ENCODE measurements at places on chromosomes 4 and X. TPM values are rescaled to one million over a fixed set of nuclear protein-coding genes. Genes with fewer than 3 reads are reported as not detected.

The ETDA gene
- not detected for total RNA-seq

The LGI2 gene
- not detected for total RNA-seq

The NMU gene
- not detected for total RNA-seq

DNA sequence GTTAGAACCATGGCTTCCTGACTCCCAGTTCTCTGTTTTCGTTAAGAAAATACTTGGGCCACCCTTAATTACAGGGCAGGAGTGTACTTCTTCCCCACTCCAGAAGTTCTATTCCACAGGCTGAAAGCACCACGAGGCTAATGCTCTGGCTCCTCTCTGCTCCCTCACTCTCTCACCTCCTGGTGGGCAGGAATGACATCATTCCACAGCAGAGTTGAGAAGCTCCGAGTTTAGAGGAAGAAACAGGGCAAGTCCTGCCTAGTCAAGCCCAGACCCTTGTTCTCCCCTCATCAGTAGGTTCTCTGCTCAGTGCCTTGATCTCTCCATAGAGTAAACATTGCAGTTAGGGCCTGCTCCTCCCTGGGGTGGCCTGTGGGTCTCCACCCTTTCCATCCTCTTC, 343.8 kb upstream of the CLNK start:
- H3K36me3 ChIP-seq, result no peaks in the 10 kb centered on the region
- H3K4me1 ChIP-seq, result no peaks in the 10 kb centered on the region
- DNase-seq, result no peak
- H3K4me3 ChIP-seq, result no peak overlapping the region
- no peaks in the 10 kb centered on the region for H3K27me3 ChIP-seq
- H3K27ac ChIP-seq, result no peak overlapping the region

- H3K4me1 ChIP-seq, result peaks cover 28% of the 10 kb centered on the region
- H3K36me3 ChIP-seq, result no peaks in the 10 kb centered on the region
- H3K4me3 ChIP-seq, result peak overlapping the region; percentile 99
- H3K27ac ChIP-seq, result peak overlapping the region; percentile 96
- H3K27me3 ChIP-seq, result no peaks in the 10 kb centered on the region
- no peak for DNase-seq
Observed at GRCh38 chr4:77819404-77819842, 255 bp upstream of the CNOT6L start.

GRCh38 chr4:2168469-2169319, 73.2 kb downstream of the HAUS3 start:
- no peak overlapping the region for H3K27ac ChIP-seq
- no peaks in the 10 kb centered on the region for H3K27me3 ChIP-seq
- DNase-seq, result no peak
- no peaks in the 10 kb centered on the region for H3K36me3 ChIP-seq
- no peak overlapping the region for H3K4me3 ChIP-seq
- H3K4me1 ChIP-seq, result no peaks in the 10 kb centered on the region

- no peak overlapping the region for H3K4me3 ChIP-seq
- H3K4me1 ChIP-seq, result no peaks in the 10 kb centered on the region
- H3K36me3 ChIP-seq, result no peaks in the 10 kb centered on the region
- H3K27me3 ChIP-seq, result no peaks in the 10 kb centered on the region
Observed at GRCh38 chrX:129746557-129747470, 8.0 kb downstream of the XPNPEP2 start.

GRCh38 chrX:148380650-148381561, 119.5 kb upstream of the AFF2 start:
- H3K27me3 ChIP-seq, result no peaks in the 10 kb centered on the region
- no peak for DNase-seq
- no peak overlapping the region for H3K4me3 ChIP-seq
- no peaks in the 10 kb centered on the region for H3K4me1 ChIP-seq
- no peaks in the 10 kb centered on the region for H3K36me3 ChIP-seq

GRCh38 chr4:170001745-170002267, 24.4 kb downstream of the MFAP3L start:
- H3K27me3 ChIP-seq, result no peaks in the 10 kb centered on the region
- no peaks in the 10 kb centered on the region for H3K4me1 ChIP-seq
- H3K4me3 ChIP-seq, result no peak overlapping the region
- DNase-seq, result no peak
- no peak overlapping the region for H3K27ac ChIP-seq

GRCh38 chrX:13432414-13433297, 112.8 kb upstream of the ATXN3L start:
- H3K36me3 ChIP-seq, result no peaks in the 10 kb centered on the region
- no peak overlapping the region for H3K4me3 ChIP-seq
- H3K27me3 ChIP-seq, result no peaks in the 10 kb centered on the region
- peak; percentile 83 for DNase-seq

DNA sequence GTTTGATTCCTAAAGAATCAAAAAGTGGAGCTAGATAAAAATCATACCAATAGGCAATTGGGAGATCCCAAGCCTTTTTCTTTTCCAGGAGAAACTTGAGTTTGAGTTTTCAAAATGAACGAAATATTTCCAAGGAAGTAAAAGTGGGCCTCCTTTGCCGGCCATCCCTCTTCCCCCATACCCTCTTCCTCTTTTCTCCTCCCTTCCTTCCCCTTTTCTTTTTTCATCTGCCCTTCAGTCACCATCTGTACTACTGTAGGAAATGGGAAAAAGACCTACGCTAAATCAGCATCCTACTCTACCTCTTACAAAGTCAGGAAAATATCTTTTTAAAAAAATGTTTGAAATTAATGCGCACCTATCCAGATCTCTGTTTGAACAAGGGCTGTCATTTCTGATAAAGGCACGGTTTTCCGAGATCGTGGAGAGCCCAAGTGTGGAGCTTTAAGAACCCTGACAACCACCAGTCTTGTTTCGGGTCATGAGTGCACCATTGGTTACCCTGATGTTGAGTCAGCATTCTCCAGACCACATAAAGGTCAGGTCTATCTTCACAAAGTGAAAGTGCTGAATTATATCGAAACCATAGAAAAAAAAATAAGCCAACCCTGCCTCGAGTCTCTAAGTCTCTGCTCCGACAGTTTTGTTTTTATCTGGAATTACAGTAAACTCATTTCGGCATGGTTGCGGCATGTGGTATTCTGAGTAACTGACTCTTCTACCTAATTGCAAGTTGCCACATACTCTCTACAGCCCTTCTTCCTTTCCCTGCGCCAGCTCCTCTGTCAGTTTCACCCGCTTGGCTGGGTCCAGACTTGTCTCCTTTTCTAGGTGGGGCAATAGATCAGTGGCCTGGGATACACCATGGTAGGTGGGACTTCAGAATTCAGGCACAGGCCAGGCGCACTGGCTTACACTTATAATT, 140.2 kb upstream of the KLF3 start:
- no peaks in the 10 kb centered on the region for H3K4me1 ChIP-seq
- no peaks in the 10 kb centered on the region for H3K36me3 ChIP-seq
- H3K4me3 ChIP-seq, result no peak overlapping the region
- no peak overlapping the region for H3K27ac ChIP-seq

DNA sequence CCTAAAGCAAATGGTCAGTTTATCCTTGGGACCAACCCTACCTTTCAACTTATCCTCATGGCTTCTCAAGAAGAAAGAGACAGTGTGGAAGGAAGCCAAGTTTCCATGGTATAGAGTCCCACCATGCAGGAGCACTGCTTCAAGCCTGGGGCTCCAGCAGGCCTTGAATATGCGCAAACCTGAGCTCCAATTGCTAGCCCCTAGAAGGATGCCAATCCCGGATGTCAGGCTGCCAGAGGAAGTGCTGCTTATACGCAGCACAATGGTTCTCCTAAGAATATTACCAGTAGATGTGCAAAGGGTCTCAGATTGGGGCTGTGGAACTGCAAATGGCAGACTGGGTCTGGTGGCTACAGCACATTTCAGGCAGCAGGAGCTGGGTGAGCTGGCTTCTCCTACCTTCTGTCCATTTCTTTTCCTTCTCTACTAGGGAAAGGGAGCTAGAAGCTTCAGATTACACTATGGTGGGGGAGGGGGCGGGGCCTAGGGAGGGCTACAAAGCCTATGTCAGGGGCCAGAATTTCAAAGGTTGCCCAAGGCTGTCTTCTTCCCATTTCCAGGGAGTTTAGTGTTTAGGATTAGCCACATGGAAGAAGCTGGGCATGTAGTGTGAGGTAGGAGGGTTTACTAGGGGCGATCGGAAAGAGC, 40.7 kb upstream of the CITED1 start:
- no peak overlapping the region for H3K27ac ChIP-seq
- H3K36me3 ChIP-seq, result peaks cover 5% of the 10 kb centered on the region
- H3K4me3 ChIP-seq, result no peak overlapping the region
- no peaks in the 10 kb centered on the region for H3K27me3 ChIP-seq

GRCh38 chr4:73308286-73308685, 49.7 kb upstream of the ANKRD17 start:
- peak; percentile 20 for DNase-seq
- no peaks in the 10 kb centered on the region for H3K36me3 ChIP-seq
- H3K27ac ChIP-seq, result no peak overlapping the region
- H3K4me3 ChIP-seq, result no peak overlapping the region
- no peaks in the 10 kb centered on the region for H3K27me3 ChIP-seq

GRCh38 chr4:139229534-139230039, 50.4 kb downstream of the MGARP start:
- H3K4me3 ChIP-seq, result no peak overlapping the region
- no peaks in the 10 kb centered on the region for H3K4me1 ChIP-seq
- DNase-seq, result peak; percentile 64
- no peaks in the 10 kb centered on the region for H3K27me3 ChIP-seq
- H3K27ac ChIP-seq, result no peak overlapping the region
- H3K36me3 ChIP-seq, result no peaks in the 10 kb centered on the region

DNA sequence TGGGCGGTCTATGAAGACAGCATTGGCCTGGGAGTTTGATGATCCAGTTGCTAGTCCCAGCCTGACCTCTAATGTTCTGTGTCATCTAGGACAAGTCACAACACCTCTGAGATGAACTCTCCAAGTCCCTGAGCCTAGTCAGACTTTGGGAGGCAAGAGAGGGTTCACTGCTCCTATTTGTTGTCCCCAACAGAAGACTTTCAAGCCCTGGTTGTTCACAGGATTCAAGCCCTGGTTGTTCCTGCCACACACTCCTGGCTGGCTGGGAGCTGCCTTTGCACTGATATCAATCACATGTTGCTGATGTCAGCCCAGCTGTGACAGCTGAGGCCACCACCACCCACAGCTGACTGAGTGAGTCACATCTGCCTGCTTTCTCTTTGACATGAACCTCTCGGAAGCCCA, 253.2 kb upstream of the RASGEF1B start:
- H3K27ac ChIP-seq, result no peak overlapping the region
- H3K4me3 ChIP-seq, result no peak overlapping the region

DNA sequence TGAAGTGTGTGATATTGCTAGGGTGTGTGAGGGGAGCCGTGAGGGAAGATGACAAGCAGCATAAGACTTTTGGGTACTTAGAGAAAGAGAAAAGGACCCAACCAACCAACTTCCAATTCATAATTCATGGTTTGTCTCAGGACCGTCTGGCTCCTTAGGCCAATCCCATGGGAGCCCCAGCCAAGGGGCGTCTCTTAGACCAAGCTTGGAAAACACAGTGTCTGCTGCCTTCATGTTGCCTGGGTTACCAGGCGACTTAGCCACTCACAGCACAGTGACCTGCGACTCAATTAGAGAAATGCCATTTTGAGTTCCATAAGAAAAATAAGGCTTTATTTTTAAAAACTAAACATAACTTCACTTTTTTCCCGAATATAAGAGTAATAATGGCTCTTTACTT, 32.7 kb downstream of the BST1 start:
- H3K27ac ChIP-seq, result no peak overlapping the region
- H3K4me3 ChIP-seq, result no peak overlapping the region
- DNase-seq, result no peak

DNA sequence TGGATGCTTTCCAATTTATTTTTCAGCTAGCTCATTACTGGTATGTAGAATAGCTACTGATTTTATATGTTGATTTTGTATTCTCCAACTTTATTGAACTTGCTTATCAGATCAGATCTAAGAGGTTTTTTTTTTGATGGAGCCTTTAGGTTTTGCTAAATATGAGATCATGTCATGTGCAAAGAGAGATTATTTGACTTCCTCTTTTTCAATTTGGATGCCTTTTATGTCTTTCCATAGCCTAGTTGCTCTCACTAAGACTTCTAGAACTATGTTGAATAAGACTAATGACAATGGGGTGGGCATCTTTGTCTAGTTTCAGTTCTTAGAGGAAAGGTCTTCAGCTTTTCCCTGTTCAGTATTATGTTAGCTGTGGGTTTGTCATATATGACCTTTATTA, 11.7 kb downstream of the MAGEE1 start:
- DNase-seq, result no peak
- no peaks in the 10 kb centered on the region for H3K36me3 ChIP-seq
- H3K27me3 ChIP-seq, result no peaks in the 10 kb centered on the region
- no peak overlapping the region for H3K4me3 ChIP-seq

DNA sequence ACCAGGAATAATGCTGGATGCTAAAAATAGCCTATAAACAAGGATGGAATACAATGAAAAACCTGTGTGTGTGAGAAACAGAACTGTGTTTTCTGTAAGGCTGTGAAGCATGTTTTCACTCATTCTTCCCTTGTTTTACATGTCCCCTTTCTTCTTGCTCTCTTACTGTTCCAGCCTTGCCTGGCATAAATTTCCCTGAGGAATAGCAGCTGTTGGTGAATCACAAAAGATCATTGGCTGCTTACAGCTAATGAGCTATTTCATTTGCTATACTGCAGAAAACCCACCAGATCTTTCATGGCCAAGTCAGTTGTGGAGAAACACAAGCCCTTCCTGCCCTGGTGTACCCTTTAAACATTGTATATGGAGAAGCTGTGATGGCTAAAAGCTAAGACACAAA, 91.1 kb downstream of the LDB2 start:
- no peaks in the 10 kb centered on the region for H3K27me3 ChIP-seq
- peaks cover 5% of the 10 kb centered on the region for H3K4me1 ChIP-seq

- DNase-seq, result no peak
- H3K36me3 ChIP-seq, result no peaks in the 10 kb centered on the region
- no peaks in the 10 kb centered on the region for H3K4me1 ChIP-seq
- H3K27me3 ChIP-seq, result peaks cover 2% of the 10 kb centered on the region
- no peak overlapping the region for H3K27ac ChIP-seq
- no peak overlapping the region for H3K4me3 ChIP-seq
Observed at GRCh38 chr4:85682391-85682790, 207.4 kb downstream of the ARHGAP24 start.

DNA sequence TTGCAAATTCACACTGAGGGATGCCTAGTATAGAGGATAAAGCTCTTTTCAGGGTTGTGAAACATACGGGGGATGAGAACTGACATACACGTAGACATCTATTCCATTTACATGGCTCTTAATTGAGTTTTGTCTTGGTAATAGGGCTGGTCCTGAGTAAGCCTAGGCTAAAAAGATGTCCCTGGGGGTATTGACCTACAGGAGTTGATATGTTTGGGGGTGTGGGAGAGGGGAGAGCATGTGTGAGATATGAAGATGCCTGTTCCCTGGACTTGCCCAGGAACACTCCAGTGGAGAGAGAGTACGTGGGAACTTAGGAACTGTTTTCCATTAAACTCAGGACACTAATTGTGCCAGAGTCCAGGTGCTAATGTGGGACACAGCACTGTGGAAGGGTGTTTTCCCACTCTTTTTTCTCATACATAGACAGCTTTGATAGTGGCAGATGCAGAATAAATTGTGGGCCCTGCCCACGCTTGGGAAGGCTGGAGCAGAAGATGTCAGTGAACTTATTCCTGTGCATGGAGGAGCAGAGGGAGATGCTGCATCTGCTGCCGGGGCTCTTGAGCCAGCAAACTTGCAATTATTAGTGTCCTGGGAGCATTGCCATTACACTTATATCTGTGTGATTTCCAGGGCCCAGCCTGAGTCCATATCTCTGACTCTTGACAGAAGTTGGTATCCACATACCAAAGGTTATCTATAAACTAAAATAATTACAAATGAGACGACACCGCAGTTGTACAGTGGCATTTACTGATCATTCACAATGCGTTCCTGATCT, 20.7 kb downstream of the SYNPO2 start:
- H3K4me1 ChIP-seq, result peaks cover 13% of the 10 kb centered on the region
- no peak for DNase-seq
- no peak overlapping the region for H3K27ac ChIP-seq
- no peaks in the 10 kb centered on the region for H3K36me3 ChIP-seq
- no peak overlapping the region for H3K4me3 ChIP-seq
- no peaks in the 10 kb centered on the region for H3K27me3 ChIP-seq

All from endothelial cell of umbilical vein (primary cell).